Stimulated activated CD8-positive, alpha-beta memory T cell treated with anti-CD3 and anti-CD28 coated beads, Interleukin-2, amount 100 ng/mL, for 1 hour (primary cell): ENCODE measurements at places on chromosomes 12 and 14.

DNA sequence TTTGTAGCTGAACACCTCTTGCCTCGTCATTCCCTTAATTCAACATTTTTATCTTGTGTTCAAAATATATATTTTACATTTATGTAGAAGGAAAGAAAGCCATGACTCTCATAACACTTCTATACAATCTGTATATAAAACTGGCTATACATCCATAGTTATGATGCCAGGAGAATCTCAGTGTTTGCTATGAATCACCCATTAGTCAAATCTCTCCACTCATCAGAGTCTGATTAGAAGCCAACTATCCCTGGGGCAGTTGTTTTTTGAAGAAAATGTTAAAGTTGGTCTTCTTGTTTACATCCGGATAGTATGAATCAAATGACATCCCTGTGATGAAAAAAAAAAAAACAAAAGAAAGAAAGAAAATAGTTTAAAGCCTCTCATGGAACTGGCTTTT is 503.9 kb downstream of the NELL2 start:
- DNase-seq = no peak

GRCh38 chr12:119415714-119416113 is 81.2 kb downstream of the CCDC60 start:
- DNase-seq = no peak

DNA sequence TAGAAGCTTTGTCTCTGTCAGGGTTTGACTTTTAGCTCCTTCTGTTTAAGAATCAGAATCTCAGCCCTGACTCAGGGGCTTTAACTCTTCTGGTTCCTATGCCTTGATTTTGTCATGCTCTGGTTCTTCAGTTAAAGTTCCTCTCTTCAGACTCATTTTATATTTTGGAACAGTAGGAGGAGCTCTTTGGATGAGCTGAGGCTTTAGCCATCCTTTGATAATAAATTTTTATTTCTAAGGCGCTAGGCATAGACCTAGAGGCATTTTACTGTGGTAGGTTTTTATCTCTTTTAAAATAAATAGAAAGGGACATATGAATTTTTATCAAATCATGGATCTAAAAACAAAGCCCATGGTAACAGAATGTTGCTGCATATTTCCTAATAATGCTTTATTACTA is 51.7 kb downstream of the ATP23 start:
- DNase-seq = no peak

DNA sequence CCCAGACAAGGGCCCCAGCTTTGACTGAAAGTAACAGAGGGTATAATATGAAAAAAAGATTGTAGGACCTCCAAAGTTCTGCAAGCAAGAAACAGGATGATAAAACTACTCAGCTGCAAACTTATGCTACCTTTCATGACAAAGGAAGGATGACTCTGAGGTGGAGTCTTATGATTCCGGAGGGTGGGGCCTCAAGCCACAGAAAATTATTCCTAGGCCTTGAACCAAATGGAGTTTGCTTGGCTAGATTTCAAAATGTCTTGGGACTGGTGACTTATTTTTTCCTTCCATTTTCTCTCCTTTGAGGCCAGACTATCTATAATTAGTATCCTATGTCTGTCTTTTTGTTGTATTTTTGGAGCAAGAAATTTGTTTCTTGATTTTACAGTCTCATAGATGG is 336.4 kb downstream of the LRIG3 start:
- no peak for DNase-seq

DNA sequence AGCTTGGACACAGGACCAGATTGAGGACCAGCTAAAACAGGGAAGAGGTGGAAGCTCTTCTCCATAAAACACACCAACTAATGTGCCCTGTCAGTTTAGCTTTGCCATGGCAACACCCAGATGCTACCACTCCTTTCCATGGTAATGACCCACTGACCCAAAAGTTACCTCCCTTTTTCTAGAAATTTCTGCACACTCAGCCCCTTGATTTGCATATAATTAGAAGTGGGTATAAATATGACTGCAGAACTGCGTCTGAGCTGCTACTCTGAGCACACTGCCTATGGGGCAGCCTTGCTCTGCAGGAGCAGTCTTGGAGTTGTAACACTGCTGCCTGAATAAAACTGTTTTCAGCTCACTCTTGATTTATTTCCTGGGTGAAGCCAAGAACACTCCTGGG is 3.2 kb upstream of the TDG start:
- no peak for DNase-seq
